Astrocyte of the cerebellum (primary cell): ENCODE measurements at places on chromosomes 5 and 9.
A peak's percentile ranks its signal among the peaks of the same experiment; 100 is the strongest.

- no peak for DNase-seq
Measured at GRCh38 chr9:114988962-114989599, 58.7 kb upstream of the TNFSF8 start.

- DNase-seq: no peak
Measured at GRCh38 chr9:84818791-84819190, 149.3 kb downstream of the NTRK2 start.

- no peak for DNase-seq
Measured at GRCh38 chr9:8337834-8338766, 538.5 kb upstream of the DMAC1 start.

DNA sequence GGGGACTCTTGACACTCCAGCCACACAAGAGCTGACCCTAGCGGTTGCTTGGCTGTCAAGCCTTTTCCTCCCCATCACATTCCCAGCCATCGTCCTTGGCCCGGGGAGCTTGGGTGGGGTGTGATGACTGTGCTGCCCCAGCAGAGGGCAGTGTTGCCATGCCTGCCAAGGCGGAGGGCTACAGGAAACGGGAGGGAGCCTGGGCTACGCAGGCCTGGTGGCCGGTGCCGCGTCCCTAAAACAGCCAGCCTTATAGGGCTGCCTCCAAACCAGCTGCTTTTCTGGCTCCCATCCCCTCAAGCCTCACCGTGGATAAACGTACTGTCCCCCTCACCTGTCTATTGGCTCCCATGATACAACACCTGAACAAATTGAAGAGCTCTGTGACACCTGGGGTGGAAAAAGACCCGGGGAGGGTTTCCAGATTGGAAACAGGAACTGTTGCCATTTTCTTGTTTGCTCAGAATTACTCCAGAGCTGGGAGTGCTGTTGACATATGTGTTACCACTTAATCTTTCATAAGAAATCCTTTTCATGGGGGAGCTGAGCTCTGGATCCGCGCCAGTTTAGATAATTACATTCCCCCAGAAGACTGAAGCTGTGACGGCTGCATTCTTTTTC lies 72.8 kb upstream of the ASTN2 start:
- peak; percentile 28 for DNase-seq

DNA sequence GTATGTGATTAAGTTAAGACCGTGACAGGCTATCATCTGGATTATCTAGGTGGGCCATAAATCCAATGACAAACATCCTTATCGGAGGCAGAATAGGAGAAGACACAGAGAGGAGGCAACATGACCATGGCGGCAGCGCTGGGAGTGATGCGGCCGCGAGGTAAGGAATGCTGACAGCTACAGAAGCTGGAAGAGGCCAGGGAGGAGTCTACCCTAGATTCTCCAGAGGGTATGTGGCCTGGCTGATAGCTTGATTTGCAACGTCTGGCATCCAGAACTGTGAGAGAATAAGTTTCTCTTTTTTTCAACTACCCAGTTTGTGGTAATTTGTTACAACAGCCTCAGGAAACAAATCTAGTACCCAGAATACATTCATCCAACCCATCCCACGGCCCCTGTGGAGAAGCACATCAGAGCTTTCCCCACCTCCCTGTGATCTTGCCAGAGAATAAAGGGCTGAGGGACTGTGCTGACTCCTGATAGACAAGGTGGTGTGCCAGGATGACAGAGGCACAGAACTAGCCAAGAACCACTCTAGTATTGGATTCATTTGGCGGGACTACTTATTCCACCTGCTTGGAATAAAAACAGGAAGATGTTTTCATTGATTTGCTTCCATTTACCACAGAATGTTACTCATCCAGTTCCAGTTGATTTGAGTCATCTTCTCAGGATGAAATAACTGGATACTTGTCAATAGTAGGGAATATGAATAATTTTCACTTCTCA lies 187.4 kb downstream of the MAN2A1 start:
- peak; percentile 94 for DNase-seq
